ENCODE measurements at places on chromosomes 11 and 22.

DNA sequence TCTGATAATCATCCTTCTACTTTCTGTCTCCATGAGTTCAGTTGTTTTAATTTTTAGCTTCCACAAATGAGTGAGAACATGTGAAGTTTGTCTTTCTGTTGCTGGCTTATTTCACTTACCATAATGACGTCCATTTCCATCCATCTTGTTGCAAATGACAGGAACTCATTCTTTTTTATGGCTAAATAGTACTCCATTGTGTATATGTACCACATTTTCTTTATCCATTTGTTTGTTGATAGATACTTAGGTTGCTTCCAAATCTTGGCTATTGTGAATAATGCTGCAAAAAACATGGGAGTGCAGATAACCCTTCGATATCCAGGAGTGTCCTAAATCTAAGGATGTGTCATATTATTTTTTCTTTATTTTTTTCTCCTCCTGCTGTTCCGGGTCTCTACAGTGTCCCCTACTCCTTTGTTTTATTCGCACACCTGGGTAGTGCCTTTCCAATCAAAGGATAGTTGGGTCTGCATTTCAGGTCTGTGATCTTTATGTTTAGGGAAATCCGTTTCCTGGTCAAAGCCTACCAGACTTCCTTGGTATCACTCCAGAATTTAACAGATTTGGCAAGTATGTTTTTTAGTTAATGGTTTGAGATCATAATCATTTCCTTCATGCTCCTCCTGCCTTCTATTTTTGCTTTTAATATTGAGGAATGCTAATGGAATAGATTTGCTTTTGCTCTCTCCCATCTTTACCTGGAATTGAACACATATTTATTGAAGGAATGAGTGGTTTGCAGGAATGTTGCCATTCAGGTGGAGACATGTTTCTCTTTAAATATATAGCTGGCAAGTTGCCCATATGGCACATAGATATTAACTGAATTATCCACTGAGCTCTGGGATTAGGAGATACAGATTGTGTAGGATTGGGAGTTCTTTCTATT lies 53.7 kb downstream of the ARHGEF12 start:
- no peak for DNase-seq

- no peak for DNase-seq
These were observed 4.4 kb downstream of the UBASH3B start for GRCh38 chr11:122659676-122660554.

DNA sequence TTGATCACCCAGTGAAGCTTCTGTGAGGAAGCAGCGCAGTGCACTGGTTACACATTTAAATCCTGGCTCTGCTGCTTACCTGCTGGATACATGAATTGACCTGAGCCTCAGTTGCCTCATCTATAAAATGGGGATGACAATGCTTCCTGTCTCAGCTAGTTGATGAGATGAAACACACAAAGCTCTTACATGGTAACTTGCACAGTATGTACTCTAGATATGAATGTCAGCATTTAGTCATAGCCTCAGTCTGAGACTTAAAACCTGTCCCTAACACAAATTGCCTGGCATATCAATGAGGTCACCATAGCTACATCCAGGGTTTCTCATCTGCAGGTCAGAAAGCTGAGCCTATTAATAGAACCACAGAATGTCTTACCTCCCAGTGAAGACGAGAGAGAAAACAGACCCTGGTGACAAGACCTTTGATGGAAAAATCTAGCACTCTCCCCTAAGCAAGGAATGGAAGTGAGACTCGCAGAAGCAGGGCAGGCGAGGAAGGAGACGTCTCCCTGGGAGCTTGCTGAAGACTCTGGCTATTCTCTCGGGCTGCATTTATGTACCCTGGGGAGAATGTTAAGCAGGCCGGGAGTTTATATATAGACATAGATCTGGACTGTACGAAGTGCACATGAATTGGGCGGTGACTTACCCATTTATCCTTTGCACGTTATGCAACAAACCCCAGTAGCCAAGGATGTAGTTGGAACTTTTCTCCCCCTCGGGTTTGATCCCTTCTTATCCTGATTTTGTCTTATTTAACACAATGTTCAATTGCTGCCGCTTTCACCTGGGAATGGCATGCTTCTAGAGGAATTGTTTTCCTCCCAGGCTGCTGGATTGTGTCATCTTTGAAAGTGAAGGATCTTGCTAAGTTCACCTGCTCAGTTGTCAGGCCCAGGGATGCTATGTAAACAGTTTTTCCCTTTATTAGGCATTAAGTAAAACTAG lies 18.0 kb downstream of the SDHAF2 start:
- no peak for DNase-seq

DNA sequence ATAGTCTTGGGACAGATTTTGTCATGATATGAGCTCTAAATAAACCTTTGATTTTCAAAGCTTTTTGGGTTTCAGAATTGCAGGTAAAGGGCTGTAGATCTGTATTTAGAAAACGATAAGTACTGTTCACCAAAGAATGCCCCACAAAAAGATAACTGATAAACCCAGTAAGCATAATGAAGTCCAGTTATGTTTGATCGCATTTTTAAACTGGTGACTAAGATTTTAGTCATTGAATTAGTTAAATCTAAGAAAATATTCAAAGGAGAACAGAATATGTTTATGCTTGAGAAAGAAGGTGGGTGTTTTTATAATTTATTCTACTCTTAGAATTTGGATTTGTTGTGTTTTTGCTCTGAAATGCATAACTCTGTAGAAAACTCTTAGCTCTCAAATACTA lies 11.6 kb downstream of the DEPDC7 start:
- DNase-seq, result no peak

GRCh38 chr11:104462341-104462740 lies 298.4 kb upstream of the PDGFD start:
- DNase-seq, result no peak

DNA sequence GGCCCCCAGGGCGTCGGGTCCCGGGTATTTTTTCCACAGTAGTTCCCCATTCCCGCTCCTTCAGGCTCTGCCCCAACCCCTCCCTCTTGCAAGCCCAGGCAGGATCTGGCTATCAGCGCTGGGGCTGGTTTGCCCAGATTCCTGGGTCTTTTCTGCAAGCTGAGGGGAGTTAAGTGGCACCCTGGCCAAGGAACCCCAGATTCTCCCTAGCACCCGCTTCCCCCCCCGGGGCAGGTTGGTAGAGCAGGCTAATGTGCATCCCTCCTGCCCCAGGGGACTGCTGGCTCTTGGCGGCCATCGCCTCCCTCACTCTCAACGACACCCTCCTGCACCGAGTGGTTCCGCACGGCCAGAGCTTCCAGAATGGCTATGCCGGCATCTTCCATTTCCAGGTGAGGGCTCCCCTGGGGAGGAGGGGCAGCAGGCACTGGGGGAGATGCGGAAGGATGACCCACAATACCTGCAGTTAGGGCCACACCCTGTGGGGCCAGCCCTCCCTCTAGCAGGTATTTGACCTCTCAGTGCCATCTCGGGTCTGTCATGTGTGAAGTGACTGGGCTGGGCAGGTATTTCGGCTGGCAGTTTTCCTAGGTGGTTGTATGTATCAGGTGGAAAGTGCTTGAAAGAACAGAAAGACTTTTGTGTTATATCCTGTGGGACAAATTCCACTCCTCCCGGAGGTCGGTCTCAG lies 1.6 kb downstream of the CAPN1 start:
- no peak for DNase-seq

DNA sequence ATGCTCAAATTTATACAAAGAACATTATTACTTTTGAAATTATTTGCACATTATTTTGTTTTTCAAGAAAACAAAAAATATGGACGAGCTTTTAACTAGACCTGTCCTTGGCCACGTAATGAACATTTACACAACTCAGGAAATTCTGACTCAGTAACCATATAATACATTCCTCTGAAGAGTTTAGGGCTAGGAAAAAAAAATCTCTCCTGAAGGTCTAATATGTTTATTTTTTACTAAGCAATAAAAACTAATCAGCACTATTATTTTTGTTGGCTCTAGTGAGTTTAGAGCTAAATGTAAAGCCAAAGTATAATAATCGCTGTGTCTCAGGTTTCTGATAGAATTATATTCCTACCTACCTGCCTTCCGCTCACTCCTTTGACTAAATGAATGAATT lies 187.5 kb downstream of the SWAP70 start:
- no peak for DNase-seq

DNA sequence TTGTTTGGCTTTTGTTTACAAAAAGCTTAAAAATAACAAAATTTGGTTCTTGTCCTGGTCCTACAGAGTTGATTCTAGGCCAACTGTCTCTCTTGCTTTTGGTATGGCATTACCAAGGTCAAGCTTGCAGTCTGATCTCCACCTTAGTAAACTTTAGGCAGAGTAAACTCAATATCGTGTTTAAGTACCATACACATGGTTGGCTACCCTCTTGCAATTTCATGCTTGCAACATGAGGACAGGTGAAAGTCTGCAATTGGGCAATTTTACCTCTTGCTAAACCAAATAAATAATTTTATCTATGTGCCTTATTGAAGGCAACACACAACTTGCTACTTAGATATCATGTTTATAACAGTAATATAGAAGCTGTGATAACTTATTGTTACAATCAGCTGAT lies 125.1 kb downstream of the ARHGAP20 start:
- DNase-seq, result no peak

DNA sequence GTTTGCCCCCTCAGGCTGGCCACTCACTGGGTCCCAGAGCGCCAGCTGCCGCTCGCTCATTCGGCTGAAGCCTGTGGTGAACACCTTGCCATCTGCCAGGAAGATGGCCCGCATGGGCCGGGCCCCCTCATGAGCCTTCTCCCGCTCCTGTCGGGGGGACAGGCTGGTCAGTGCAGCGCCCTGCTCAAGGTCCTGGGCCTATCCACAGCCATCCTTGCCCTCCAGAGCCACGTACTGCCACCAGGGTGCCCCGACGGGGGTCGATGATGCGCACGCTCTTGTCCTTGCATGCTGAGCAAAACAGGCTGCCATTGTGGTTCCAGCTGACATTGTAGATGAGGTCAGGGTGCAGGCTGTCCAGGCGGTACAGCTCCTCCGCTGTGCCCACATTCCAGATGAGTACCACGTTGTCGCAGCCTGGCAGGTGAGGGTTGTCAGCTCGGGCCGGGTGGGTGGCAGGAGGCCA lies 2.1 kb downstream of the CORO1B start:
- no peak for DNase-seq

DNA sequence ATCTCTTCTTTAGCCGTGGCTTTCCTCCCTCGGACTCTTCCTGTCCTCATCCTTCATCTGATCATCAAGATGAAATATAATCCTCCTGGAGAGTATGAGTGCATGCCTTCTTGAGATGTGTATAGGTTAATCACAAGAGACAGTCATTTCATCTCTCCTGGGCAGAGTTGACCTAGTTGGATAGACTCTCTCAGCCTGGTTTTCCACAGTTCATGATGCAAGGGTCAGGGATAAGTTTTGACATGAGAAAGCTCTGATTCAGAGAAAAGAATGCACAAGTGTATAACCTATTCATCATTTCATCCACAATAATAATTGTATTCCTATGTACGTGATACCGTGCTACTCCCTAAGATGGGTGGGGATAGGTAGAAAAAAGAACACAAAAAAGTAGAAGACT lies 33.2 kb upstream of the CCDC90B start:
- no peak for DNase-seq

DNA sequence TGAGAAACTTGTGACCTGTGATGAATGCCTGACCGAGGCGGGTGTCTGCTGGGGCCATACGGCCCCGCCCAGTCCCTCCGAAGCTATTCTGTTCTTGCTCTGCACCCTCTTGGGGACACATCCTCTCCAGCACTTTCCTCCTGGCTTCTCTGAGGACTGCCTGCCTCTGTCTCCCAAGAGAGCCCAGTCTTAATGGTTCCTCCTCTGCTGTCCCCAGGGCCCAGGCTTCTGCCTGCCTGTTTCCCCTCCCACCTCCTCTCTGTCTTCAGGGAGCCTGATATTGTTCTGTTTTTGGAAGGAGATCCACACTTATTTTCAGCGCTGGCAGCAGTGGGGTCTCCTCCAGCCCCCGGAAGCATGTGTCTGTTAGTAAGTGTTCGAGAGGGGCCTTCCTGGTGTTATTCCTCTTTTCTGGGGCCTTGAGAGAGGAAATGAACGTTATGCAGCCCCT lies 18.7 kb downstream of the SYNGR1 start:
- no peak for DNase-seq

- no peak for DNase-seq
These were observed 35.2 kb upstream of the CREB3L1 start for GRCh38 chr11:46242041-46242951.

DNA sequence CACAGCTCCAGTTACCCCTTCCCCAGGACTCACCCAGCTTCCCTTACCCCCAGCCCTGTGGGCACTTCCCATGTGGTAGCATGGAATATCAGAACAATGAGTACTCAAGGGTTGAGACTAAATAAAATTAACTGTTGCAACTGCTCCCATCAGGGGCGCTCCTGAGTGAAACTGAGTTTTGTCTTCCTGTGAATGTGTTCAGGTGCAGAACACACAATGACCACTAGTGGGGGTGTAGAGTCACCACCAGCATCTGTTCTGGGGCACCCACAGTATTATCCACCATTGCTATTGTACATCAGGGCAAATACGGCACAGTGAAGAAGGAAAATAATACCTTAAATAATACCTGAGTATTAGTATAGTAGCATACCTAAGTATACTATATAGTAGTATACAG lies 689.7 kb downstream of the TBC1D22A start:
- DNase-seq, result no peak

- DNase-seq, result no peak
These were observed 1354.5 kb downstream of the BRD1 start for GRCh38 chr22:48473202-48473601.

DNA sequence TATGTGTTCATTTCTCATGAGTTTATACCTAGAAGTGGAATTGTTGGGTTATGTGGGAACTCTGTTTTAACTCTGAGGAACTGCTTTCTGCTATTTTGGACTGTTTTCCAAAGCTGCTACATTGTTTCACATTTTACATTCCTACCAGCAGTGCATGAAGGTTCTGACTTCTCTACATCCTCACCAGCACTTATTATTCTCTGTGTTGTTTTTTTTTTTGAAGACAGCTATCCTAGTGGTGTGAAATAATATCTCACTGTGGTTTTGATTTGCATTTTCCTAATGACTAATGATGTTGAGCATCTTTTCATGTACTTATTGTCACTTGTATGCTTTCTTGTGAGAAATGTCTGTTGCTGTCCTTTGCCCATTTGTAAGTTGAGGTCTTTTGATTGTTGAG lies 169.9 kb downstream of the COMMD9 start:
- DNase-seq, result no peak

DNA sequence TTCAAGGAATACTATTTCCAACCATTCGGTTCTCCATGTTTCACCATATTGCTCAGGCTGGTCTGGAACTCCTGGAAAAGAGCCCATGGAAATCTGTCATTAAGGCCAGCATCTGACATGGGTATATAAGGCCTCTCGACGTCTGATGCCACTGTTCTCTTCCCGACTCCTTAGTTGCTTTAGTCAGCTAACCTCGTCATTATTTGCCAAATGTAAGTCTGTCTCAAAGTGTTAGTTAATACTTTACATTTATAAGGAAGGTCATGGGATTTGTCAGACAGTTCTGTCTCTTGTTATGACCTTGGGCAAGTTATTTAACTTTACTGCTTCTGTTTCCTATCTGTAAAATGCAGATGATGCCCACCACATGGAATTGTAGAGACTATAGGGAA lies 1.6 kb downstream of the MRPL48 start:
- DNase-seq, result no peak

GRCh38 chr11:63478896-63479295 lies 12.1 kb downstream of the PLAAT5 start:
- DNase-seq, result peak; percentile 8

Data from activated T-helper 9 cell treated with anti-CD3 and anti-CD28 coated beads, Interleukin-2, amount 50 U/mL, for 16 hours (primary cell).